ENCODE measurements at places on chromosomes 16 and 17. TPM values are rescaled to one million over a fixed set of nuclear protein-coding genes. Genes with fewer than 3 reads are reported as not detected.

HNF1B gene
- total RNA-seq, result not detected

C1QTNF8 gene
- total RNA-seq, result 0.06 TPM

FOXN1 gene
- not detected for total RNA-seq

CREBBP gene
- 27.0 TPM for total RNA-seq

CHD9NB gene
- total RNA-seq, result 0.66 TPM

EVI2B gene
- total RNA-seq, result 0.13 TPM

EVPLL gene
- not detected for total RNA-seq

PRR35 gene
- total RNA-seq, result not detected

PVALEF gene
- total RNA-seq, result not detected

MED9 gene
- 8.5 TPM for total RNA-seq

XAF1 gene
- total RNA-seq, result 31.7 TPM

BAIAP2 gene
- 10.4 TPM for total RNA-seq

RNF112 gene
- total RNA-seq, result 7.3 TPM

SLFN12 gene
- total RNA-seq, result 38.8 TPM

ZPBP2 gene
- not detected for total RNA-seq

CDRT15 gene
- total RNA-seq, result not detected

GAS2L2 gene
- not detected for total RNA-seq

DOK4 gene
- total RNA-seq, result 42.9 TPM

THOC6 gene
- total RNA-seq, result 15.0 TPM

MEIOC gene
- total RNA-seq, result not detected

KRT20 gene
- not detected for total RNA-seq

KCTD19 gene
- not detected for total RNA-seq

CIITA gene
- under 0.01 TPM for total RNA-seq

CES4A gene
- total RNA-seq, result 1.3 TPM

SRL gene
- not detected for total RNA-seq
